ENCODE measurements at places on chromosomes 5 and 9. TPM values are rescaled to one million over a fixed set of nuclear protein-coding genes. Genes with fewer than 3 reads are reported as not detected.

Gene CD14
- 11.0 TPM for polyA plus RNA-seq

Gene MARCOL
- polyA plus RNA-seq: not detected

Gene IL9
- polyA plus RNA-seq: not detected

Gene BRINP1
- 4.8 TPM for polyA plus RNA-seq

Gene TAF11L10
- polyA plus RNA-seq: not detected

Gene FREM1
- 187 TPM for polyA plus RNA-seq

Gene TNFSF8
- 0.47 TPM for polyA plus RNA-seq

Gene GAPT
- 1.6 TPM for polyA plus RNA-seq

Gene AQP7
- polyA plus RNA-seq: 42.7 TPM

Gene NPDC1
- polyA plus RNA-seq: 31.5 TPM

Gene TMEM252
- polyA plus RNA-seq: 11.1 TPM
